ENCODE measurements at places on chromosomes 6 and 20. TPM values are rescaled to one million over a fixed set of nuclear protein-coding genes. Genes with fewer than 3 reads are reported as not detected.

DNA sequence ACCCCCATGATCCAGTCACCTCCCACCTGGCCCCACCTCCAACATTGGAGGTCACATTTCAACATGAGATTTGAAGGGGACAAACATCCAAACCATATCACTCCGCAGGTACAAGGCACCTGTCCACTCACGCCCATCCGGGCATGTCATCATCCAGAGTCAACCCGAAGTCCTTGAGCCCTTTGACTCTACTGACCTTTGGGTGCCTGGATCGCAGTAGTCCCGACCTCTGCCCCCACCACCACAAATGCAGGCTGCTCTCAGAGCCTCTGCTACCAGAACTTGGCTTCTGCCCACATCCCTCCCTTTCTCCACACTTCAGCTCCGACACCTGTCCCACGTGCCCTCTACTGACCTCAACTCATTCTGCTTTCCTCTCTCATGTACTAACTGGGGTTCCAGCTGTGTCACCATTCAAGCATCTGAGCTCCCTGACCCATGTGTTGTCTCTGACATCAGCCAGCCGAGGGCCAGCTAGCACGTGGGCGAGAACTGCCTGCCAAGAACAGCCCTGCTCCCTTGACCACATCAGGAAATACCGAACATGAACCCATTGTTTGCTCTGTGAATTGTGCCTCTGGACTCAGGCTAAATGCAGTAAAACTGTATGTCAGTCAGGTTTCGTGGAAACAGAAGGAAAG lies 498.3 kb upstream of the SULF2 start:
- DNase-seq: no peak

DNA sequence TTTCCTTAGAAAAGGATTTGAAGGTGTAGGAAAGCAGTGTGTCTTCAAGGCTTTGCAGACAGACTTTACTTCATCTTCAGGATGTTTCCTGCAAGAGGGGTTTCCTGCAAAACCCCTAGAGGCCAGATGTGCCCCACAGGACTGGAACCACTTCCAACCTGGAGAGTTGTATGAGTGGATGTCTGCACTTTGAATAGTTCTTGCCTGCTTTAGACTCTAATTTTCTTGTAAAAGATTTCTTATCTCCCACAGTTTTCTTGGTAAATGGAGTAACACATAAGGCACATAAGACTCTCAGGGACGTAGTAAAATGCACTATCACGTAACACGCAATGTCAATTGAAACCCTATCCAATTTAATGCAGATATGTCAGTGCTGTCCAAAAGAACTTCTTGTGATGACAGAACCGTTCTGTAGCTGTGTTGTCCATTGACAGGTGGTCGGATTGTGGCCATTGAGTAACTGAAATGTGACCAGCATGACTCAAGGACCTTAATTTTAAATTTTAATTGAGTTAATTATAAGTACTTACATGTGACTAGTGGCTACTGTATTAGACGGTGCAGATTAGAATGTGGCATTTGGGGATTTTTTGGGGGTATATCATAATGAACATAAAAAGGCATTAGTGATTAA lies 118.7 kb downstream of the JARID2 start:
- DNase-seq: no peak

GRCh38 chr6:86859513-86859912 lies 77.8 kb upstream of the HTR1E start:
- DNase-seq: no peak

DNA sequence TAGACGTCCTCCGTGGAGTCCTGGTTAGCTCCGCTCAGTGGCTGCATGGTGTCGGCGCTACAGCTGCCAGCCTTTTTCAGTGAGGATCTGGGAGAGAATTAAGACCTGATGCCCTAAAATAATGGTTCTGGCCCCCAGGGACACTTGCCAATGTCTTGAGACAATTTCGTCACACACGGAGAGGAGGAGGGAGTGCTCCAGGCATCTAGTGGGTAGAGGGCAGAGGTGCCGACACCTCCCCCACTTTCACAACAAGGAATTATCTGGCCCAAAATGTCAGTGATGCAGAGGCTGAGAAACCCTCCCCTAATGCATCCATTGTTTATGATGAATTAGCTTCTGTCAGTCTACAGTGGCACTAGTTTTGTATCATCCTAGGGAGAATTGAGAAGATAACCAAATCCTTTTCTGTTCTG lies 24.4 kb downstream of the TMEM181 start:
- no peak for DNase-seq

DNA sequence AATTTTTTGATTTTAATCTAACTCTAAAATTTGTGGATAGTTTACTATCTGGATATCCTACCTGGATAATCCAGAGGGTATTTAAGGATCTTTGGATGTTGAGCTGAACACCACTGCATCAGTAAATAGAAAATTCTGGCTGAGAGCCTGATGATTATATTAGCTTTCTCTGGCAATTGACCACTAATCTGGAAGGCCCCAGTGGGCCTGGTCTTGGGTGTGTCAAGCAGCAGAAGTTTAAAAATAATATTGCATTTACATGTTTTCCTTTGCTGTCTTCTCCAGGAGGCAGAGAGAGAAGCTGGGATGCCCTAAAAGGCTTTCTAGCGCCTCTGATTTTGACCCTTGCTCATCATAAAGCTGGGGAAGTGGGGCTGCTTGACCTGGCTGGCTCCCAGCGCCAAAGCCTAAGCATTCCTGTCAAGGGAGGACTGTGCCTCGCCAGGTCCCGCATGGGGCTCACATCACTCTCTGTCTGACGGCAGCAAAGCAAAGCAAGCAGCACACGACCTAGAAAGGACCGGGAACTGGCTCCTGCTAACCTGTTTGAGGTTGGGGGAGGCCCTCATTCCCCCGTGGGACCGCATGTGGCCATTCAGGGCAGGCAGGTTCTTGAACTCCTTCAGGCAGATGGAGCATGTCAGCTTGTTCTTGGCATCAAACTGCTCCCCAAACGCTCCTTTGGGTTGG lies 46.6 kb upstream of the MRPS10 start:
- DNase-seq: no peak

The DEFB124 gene
- not detected for total RNA-seq

Data from B cell (primary cell).